Islet precursor cell (in vitro differentiated cells): ENCODE measurements at places on chromosomes 4 and X.

DNA sequence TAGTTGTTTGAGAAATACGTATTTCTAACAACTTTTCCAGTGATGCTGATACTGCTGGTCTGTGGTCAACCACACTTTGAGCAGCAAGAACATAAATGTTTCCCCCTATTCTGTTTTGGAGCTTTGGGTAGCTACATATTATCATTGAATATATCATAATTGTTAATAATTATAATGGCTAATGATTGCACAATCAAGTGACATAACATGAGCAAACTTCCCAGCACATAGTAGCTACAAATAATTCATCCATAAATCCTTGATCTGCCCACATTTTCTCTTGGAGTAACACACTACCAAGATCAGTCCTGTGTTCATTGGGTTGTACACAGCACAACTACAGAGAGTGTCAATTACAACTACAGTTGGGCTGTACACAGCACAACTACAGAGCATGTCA lies 436.3 kb upstream of the MAGEB18 start:
- DNase-seq = no peak

- no peak for DNase-seq
These were observed 173.7 kb downstream of the HNRNPD start for GRCh38 chr4:82200046-82200445.

DNA sequence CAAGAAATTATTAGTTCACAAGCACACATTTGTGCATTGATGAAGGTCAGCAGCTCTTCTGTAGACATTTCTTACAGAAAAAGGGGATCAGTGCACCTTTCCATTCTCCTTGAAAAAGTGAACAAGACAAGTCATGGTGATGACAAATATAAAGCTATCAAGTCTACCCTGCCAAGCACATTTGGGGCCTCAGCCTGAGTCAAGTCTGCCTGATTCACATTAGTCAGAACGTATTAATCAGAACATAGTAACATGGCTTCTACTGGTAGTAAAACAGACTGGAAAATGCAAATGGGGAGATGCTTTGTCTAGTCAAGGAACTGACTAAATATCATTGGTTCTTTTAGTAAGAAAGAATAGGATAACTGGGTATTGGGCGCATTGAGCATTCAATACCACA lies 2305.1 kb downstream of the PCDH7 start:
- no peak for DNase-seq

- DNase-seq = no peak
These were observed 176.4 kb downstream of the IL13RA2 start for GRCh38 chrX:114841051-114841450.

DNA sequence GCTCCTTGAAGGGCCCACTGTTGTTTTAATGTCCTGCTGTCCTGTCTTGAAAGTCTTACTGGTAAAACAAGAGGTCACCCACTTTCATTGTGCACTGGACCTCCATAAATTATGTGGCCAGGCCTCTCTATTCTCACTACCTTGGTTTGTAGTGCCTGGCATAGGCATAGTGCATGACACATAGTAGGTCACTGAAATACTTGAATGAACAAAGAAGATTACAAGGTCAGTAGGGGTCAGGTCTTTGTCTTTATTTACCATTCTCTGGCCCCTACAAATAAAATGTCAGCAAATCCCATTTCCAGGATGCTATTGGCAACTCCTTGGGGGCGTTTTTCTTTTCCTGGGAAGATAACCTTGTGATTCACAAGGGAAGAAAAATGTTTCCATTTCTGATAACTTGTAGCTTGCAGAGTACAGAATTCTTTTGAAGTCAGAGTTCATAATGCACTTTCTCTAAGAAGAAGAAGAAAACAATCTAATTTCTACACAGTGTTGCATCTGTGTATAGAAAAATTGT lies 1.4 kb downstream of the PGM2 start:
- no peak for DNase-seq

DNA sequence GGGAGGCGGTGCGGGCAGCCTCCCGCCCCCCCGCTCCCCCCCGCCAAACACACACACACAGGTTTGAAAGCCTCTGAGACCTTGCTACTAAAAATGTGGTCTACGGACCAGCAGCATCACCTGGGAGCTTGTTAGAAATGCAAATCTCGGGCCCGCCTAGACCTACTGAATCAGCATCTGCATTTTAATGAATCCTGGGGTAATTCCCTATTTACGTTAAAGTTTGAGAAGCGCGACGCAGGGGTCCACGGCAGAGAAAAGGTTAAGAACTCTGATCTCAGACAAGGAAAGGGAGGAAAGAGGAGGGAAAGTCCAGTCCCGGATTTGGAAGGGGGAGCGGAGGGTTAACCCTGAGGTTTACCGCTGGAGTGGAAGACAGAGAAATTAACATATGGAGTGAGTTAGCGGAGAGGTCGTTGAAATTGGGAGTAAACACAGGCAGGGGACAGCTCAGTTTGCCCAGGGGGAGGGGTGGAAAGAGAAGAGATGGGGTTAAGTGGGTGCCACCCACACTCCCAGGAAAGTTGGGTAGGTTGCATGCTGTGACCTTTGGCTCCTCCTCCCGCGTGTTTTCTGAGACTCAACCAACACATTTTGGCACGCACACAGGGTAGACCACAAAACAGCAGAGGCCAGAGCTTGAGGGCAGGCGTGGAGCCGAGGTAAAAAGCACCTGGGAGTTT lies 483.6 kb downstream of the BCOR start:
- DNase-seq = no peak

- DNase-seq = no peak
These were observed 11.6 kb upstream of the MAGEB17 start for GRCh38 chrX:16155581-16156096.

DNA sequence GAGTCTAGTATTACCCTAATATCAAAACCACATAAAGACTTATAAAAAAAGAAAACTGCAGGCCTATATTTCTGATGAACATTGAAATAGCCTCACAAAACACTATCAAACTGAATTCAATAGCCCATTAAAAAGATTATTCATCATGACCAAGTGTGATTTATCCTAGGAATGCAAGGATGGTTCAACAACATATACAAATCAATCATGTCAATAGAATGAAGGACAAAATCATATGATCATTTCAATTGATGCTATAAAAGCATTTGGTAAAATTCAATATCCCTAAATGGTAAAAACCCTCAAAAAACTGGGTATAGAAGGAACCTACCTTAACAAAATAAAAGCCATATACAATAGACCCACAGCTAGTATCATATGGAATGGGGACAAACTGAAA lies 797.9 kb upstream of the INTU start:
- no peak for DNase-seq
